ENCODE measurements at places on chromosomes 12 and 14.

GRCh38 chr12:5096241-5096924 lies 52.7 kb downstream of the KCNA5 start:
- DNase-seq, result no peak

GRCh38 chr12:102059343-102059742 lies 2.4 kb downstream of the WASHC3 start:
- no peak for DNase-seq

- peak; percentile 100 for DNase-seq
Observed at GRCh38 chr12:49347311-49348193, 864 bp downstream of the DNAJC22 start.

GRCh38 chr12:42982828-42983227 lies 393.3 kb upstream of the PRICKLE1 start:
- no peak for DNase-seq

DNA sequence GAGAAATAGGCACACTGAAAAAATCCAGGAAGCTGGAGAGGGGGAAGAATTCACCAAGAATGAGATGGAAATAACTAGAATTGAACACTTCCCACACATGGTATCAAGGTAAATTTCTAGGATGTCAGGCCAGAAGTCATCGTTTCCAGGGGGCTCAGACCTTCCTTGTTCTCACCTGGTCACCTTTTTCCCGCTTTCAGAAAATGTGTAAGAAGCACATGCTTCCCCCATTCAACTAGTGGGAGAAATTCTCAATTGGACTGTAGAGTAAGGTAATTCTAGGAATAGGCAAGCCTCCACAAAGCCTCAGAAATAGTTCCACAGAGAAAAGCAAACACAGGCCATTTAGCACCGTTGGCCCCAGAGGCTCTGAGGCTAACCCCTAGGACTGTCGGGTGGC lies 2.8 kb upstream of the PTMS start:
- no peak for DNase-seq

DNA sequence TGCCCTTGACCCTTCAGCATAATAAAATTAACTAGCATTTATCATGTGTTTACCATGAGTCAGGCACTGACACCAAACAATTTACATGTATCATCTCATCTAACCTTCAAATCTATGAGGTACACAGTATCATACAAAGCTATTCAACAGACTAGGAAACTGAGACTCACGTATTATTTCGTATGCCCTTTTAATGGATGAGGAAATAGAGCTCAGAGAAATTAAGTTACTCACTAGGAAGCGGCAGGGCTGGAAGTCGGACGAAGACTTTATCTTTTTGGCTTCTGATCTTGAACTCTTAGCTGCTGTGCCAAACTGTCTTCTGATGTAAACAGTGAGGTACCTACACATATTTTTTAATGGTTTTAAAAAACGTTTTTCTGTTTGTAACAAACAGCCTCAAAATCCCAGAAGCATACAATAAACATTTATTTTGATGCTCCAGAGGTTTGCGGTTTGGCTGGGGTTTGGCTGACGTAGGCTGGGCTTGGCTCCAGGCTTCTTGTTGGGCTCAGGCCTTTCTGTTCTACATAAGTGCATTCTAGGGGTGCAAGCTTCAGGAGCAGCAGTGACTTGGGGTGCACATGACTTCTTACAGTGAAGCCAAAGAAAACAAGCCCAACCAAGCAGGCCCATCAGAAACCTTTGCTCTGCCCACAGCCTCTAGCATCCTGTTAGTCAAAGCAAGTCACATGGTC lies 184.7 kb downstream of the TBX5 start:
- DNase-seq, result no peak

- DNase-seq, result no peak
Observed at GRCh38 chr12:50276912-50277671, 6.2 kb downstream of the LIMA1 start.

- no peak for DNase-seq
Observed at GRCh38 chr12:106766393-106766826, 8.1 kb upstream of the RIC8B start.

- DNase-seq, result no peak
Observed at GRCh38 chr12:20567413-20567812, 127.7 kb upstream of the SLCO1C1 start.
